Activated naive CD8-positive, alpha-beta T cell treated with anti-CD3 and anti-CD28 coated beads, Interleukin-2, amount 50 U/mL, for 24 hours (primary cell): ENCODE measurements at places on chromosomes 1 and 21.
A peak's percentile ranks its signal among the peaks of the same experiment; 100 is the strongest.

GRCh38 chr1:23524716-23525401, 6.2 kb downstream of the E2F2 start:
- peaks cover 65% of the 10 kb centered on the region for H3K4me1 ChIP-seq
- DNase-seq = no peak
- H3K27me3 ChIP-seq = no peaks in the 10 kb centered on the region
- no peak overlapping the region for H3K4me3 ChIP-seq
- H3K27ac ChIP-seq = no peak overlapping the region

GRCh38 chr1:87120779-87121178, 206.3 kb downstream of the HS2ST1 start:
- H3K27me3 ChIP-seq = no peaks in the 10 kb centered on the region
- no peak overlapping the region for H3K27ac ChIP-seq
- no peak overlapping the region for H3K4me3 ChIP-seq
- DNase-seq = peak; percentile 9
- H3K36me3 ChIP-seq = no peaks in the 10 kb centered on the region
- H3K4me1 ChIP-seq = no peaks in the 10 kb centered on the region

DNA sequence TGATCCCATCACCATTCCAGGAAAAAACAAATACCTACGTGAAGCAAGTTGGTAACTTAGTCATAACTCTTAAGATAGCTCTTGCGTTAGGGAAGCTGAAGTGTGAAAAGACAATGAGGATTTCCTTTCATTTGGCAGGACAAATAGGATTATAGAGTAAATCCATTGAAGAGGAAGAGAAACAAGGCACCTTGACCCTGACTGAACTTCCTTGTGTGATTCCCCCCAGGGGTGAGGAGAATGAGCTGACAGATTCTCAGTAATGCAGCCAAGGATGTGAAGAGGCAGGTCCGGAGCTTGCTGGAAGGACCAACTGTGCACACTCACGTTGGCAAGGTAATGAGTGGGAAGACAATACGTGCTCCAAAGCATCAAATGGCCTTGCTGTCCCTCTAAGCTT, 55.0 kb upstream of the HMCN1 start:
- H3K4me1 ChIP-seq = peaks cover 29% of the 10 kb centered on the region
- DNase-seq = no peak
- H3K27me3 ChIP-seq = no peaks in the 10 kb centered on the region
- H3K4me3 ChIP-seq = no peak overlapping the region
- no peaks in the 10 kb centered on the region for H3K36me3 ChIP-seq

GRCh38 chr1:68270951-68271350, 38.6 kb upstream of the WLS start:
- no peak overlapping the region for H3K27ac ChIP-seq
- H3K4me1 ChIP-seq = no peaks in the 10 kb centered on the region
- H3K4me3 ChIP-seq = no peak overlapping the region
- no peaks in the 10 kb centered on the region for H3K27me3 ChIP-seq
- DNase-seq = no peak

- no peak overlapping the region for H3K27ac ChIP-seq
- no peak overlapping the region for H3K4me3 ChIP-seq
- DNase-seq = no peak
- no peaks in the 10 kb centered on the region for H3K36me3 ChIP-seq
- peaks cover 14% of the 10 kb centered on the region for H3K4me1 ChIP-seq
Observed at GRCh38 chr21:34046917-34047316, 26.5 kb upstream of the MRPS6 start.

DNA sequence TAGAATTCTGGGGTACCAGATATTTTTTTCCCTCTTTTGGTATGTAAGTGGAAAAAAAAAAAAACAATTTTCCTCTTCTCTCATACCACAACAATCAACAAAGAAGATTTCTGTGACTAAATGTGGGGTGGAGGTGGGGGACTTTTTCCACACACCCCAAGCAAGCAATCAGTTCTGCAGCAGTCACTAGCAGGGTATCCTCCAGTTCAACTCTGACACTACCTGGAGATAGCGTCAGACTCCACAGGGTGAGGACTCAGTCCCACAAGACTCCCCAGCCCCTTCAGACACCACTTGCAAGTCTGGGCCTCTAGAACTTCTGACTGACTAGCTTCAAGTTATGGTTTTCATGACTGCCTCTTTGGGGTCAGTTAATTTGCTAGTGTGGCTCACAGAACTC, 6.2 kb downstream of the DHX9 start:
- H3K4me3 ChIP-seq = peak overlapping the region; percentile 45
- peaks cover 85% of the 10 kb centered on the region for H3K36me3 ChIP-seq
- no peaks in the 10 kb centered on the region for H3K27me3 ChIP-seq
- peak overlapping the region; percentile 86 for H3K27ac ChIP-seq

DNA sequence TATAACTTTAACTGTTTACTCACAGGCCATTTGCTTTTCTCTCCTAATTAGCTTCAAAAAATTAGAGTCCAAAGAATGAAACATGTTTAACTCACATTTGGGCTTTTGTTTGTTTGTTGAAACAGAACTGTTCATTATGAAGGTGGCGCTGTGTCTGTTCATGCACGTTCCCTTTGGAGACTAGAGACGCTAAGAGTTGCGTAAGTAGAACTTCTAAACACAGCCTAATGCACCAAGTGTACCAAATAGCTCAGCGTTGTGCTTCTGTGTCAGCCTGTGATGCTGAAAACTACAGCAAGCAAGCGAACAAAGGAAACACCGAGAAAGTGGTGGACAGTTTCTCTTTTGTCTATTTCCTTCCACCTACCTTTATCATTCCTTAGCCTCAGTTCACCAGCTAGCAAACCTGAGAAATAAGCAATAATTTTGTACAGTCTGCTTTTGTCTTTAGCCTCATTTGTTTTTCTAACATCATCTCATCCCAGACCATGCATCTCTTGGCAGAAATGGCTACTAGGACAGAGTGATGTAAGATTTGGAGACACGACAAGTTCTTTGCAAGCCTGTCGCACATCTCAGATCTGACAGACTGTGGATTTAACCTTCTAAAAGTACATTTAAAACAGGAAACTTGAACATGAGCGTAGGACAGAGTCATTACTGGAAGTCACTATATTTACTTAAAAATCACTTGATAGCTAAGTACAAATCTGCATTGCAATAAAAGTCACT, 375.1 kb downstream of the RYR2 start:
- H3K27me3 ChIP-seq = no peaks in the 10 kb centered on the region
- H3K27ac ChIP-seq = no peak overlapping the region
- H3K36me3 ChIP-seq = no peaks in the 10 kb centered on the region

DNA sequence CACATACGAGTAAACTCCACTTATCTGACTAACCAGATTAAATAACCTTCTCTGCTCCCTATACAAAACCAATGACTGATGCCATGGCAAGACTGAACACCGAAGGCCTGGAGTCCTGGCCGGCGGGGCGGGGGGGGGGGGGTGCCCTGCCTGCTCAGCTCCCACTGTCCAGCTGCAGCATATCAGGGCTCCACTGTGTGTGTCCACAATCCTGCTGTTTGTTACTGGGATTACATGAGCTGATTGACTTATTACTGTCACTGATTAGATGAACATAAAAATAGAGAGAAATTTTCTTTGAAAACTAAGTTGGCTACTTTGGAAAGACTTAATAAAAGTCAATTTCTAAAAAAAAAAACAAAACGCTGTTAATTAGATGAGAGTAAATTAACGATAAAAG, 24.9 kb downstream of the TMEM63A start:
- H3K27ac ChIP-seq = no peak overlapping the region
- no peaks in the 10 kb centered on the region for H3K27me3 ChIP-seq
- no peak overlapping the region for H3K4me3 ChIP-seq
- H3K4me1 ChIP-seq = peaks cover 13% of the 10 kb centered on the region
- no peak for DNase-seq
- peaks cover 16% of the 10 kb centered on the region for H3K36me3 ChIP-seq

- peaks cover 16% of the 10 kb centered on the region for H3K27me3 ChIP-seq
- no peak for DNase-seq
- H3K36me3 ChIP-seq = no peaks in the 10 kb centered on the region
- no peaks in the 10 kb centered on the region for H3K4me1 ChIP-seq
Observed at GRCh38 chr1:94265011-94265422, 27.6 kb upstream of the ARHGAP29 start.

DNA sequence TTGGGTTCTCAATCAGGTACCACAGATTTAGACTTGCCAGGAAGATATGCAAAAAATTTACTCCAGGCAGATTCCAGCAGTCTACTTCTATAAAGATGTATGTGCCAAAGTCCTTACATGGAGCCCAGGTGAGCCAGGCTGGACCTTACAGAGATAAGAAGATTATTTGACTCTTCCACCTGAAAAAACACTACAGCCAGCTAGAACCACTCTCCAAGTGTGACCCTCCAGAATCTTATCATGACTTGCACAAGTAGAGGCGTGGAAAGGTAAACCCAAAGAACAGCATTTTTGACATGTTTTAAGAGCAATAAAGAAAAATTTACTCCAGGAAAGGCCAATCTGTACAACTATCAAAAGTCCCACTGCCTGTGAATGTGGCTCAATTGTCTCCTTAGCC, 146.8 kb upstream of the DPT start:
- DNase-seq = no peak
- no peaks in the 10 kb centered on the region for H3K36me3 ChIP-seq
- H3K27ac ChIP-seq = no peak overlapping the region
- no peak overlapping the region for H3K4me3 ChIP-seq
- H3K27me3 ChIP-seq = no peaks in the 10 kb centered on the region

- H3K27ac ChIP-seq = no peak overlapping the region
- H3K4me1 ChIP-seq = peaks cover 5% of the 10 kb centered on the region
- peaks cover 16% of the 10 kb centered on the region for H3K27me3 ChIP-seq
- peak overlapping the region; percentile 71 for H3K4me3 ChIP-seq
- DNase-seq = no peak
Observed at GRCh38 chr1:220689666-220690065, 497 bp upstream of the C1orf115 start.

DNA sequence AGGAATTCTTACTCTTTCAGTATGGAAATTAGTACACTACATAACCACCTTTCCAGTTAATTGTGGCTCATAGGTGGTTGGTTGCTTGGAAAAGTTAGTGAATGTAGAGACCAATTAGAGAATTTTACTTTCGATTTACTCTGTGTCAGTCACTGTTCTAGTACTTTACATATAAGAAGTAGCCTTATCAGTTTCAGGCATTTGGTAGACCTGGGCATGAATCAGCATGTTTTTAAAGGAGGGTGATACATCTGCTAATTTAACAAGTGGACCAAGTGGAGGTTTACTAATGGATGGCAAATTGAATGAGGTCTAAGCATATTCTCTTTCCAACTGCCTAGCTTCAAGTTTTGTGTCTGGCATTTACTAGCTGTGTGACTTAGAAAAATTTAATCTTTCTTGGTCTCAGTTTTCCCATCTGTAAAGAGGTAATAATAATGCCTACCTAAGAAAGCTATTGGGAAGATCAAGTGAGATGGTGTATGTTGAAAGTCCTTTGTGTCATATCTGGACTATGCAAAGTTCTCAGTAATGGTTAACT, 1158.6 kb downstream of the PLA2G4A start:
- no peaks in the 10 kb centered on the region for H3K4me1 ChIP-seq
- H3K27ac ChIP-seq = no peak overlapping the region
- H3K36me3 ChIP-seq = no peaks in the 10 kb centered on the region
- H3K27me3 ChIP-seq = no peaks in the 10 kb centered on the region
- DNase-seq = no peak

- no peak overlapping the region for H3K4me3 ChIP-seq
- H3K27ac ChIP-seq = no peak overlapping the region
- no peaks in the 10 kb centered on the region for H3K36me3 ChIP-seq
- no peak for DNase-seq
Observed at GRCh38 chr1:214426426-214426812, 125.0 kb downstream of the PTPN14 start.

DNA sequence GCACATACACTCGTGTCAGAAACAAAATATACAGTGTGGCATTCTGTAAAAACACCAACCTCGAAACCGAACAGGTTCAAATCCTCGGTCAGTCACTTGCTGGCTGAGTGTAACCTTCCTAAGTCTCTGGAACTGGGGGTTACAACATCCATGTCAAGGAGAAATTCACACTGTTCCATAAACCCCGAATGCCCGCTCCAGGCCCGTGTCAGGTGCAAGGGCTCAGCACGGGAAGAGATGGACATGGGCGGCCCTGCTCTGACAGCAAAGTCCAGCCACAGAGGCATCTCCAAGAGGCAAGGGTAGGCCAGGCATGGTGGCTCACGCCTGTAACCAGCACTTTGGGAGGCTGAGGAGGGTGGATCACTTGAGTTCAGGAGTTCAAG, 79.5 kb downstream of the SLC66A1 start:
- peaks cover 2% of the 10 kb centered on the region for H3K36me3 ChIP-seq
- H3K4me3 ChIP-seq = peak overlapping the region; percentile 70
- H3K27me3 ChIP-seq = no peaks in the 10 kb centered on the region
- H3K27ac ChIP-seq = peak overlapping the region; percentile 86
- H3K4me1 ChIP-seq = peaks cover 84% of the 10 kb centered on the region
- DNase-seq = no peak

- no peaks in the 10 kb centered on the region for H3K27me3 ChIP-seq
- peaks cover 58% of the 10 kb centered on the region for H3K4me1 ChIP-seq
- peak overlapping the region; percentile 56 for H3K4me3 ChIP-seq
- no peak for DNase-seq
- H3K27ac ChIP-seq = peak overlapping the region; percentile 81
Observed at GRCh38 chr1:160776178-160776577, 19.8 kb upstream of the LY9 start.

GRCh38 chr1:154605534-154605933, 2.5 kb downstream of the ADAR start:
- peaks cover 80% of the 10 kb centered on the region for H3K4me1 ChIP-seq
- H3K27me3 ChIP-seq = no peaks in the 10 kb centered on the region
- H3K4me3 ChIP-seq = peak overlapping the region; percentile 93
- peaks cover 33% of the 10 kb centered on the region for H3K36me3 ChIP-seq
- H3K27ac ChIP-seq = peak overlapping the region; percentile 93

DNA sequence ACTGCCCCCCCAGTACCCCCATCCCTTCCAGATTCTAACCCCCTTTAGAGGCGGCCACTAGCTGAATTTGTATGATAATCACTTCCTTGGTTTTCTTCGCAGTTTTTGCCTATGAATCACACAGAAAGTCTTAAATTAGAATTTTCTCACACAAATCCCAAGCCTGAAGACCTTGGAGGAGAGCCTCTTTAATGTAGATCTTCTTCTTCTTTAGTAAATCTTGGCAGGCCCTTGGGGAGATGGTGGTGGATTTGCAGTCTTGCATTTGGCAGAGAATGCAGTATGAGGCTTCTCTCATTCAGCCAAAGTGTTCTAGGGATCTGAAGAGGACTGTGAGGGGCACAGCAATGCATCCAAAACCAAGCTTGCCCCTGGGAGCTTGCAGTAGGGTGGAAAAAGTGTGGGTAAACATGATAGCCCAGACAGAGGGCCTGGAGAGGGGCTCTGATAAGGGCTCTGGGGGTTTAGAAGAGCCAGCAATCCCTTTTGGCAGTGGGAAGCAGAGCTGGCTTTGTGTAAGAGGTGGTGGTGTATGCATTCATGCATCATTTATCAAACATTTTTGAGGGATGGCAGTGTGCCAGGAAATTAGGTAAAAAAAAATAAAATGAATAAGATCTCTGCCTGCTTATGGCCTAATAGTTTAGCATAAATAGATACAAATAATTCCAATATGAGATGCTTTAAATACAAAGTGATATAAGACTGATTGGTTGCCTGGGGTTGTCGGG, 7.7 kb upstream of the CDC42 start:
- H3K4me3 ChIP-seq = no peak overlapping the region
- H3K27me3 ChIP-seq = no peaks in the 10 kb centered on the region
- H3K36me3 ChIP-seq = no peaks in the 10 kb centered on the region
- no peak for DNase-seq
- H3K27ac ChIP-seq = peak overlapping the region; percentile 30

GRCh38 chr1:54359393-54360162, 46.6 kb downstream of the SSBP3 start:
- peaks cover 84% of the 10 kb centered on the region for H3K4me1 ChIP-seq
- peaks cover 7% of the 10 kb centered on the region for H3K36me3 ChIP-seq
- peak; percentile 26 for DNase-seq
- H3K4me3 ChIP-seq = no peak overlapping the region
- H3K27ac ChIP-seq = peak overlapping the region; percentile 39
